ENCODE measurements at places on chromosomes 11 and 22. TPM values are rescaled to one million over a fixed set of nuclear protein-coding genes. Genes with fewer than 3 reads are reported as not detected.

Gene ZNF280A
- total RNA-seq: not detected

Gene CCDC15
- 2.6 TPM for total RNA-seq

Gene MFRP
- not detected for total RNA-seq

Gene GTSE1
- 3.1 TPM for total RNA-seq

Gene C11orf21
- 1.6 TPM for total RNA-seq

Gene PARVA
- total RNA-seq: 15.1 TPM

Gene PNPLA5
- not detected for total RNA-seq

All from skeletal muscle tissue (tissue), 5 donors.